ENCODE measurements at places on chromosomes 1 and 21. TPM values are rescaled to one million over a fixed set of nuclear protein-coding genes. Genes with fewer than 3 reads are reported as not detected.
A peak's percentile ranks its signal among the peaks of the same experiment; 100 is the strongest.

Gene LCE2B
- not detected for total RNA-seq

Gene ELAVL4
- 4.0 TPM for total RNA-seq

Gene PDZK1IP1
- total RNA-seq, result not detected

Gene FAM20B
- 45.3 TPM for total RNA-seq

Gene LCE3D
- total RNA-seq, result not detected

Gene GABPA
- total RNA-seq, result 30.4 TPM

DNA sequence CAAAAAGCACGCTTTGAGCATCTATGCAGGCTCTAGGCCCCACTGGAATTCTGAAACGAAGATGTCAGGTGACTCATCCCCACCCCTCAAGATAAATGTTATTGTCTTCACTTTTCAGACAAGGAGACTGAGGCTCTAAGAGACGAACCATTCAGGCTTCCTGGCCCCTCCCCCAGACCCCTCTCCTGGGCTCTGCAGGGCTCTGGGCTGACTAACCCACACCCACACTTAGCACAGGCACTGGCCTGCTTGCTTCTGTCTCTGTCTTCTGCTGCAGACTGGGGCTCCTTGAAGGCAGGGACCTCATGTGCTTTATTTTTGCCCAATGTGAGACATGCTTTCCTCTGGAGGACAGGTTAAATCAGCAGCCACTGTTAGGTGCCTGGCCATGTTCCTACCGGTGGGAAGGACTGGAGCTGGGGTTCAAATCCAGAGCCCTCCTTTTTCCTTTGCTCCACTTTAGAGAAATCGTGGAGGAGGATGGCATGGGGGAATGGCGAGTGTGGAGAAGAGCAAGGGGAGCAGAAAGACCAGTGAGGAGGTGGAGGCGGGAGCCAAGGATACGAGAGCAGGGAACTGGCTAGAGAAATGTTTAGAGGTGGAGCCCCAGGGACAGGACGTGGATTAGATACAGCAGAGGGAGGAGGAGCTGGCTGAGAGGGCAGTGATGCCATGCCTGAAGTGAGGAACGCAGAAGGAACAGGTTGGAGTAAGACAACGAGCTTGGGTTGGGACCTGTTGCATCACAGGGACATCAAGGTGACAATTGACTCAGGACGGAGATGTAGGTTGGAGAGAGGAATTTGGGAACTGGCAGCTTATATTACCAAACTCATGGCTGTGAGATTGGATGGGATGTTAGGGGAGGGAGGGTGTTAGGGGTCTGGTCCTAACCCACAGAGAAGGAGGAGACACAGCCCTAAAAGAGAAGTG lies 1.7 kb downstream of the TMEM125 start:
- no peaks in the 10 kb centered on the region for H3K4me1 ChIP-seq
- H3K4me3 ChIP-seq, result no peak overlapping the region
- no peak overlapping the region for H3K27ac ChIP-seq
- no peaks in the 10 kb centered on the region for H3K36me3 ChIP-seq
- DNase-seq, result peak; percentile 70

GRCh38 chr1:227489572-227489971 lies 73.8 kb upstream of the ZNF678 start:
- no peak overlapping the region for H3K4me3 ChIP-seq
- no peak overlapping the region for H3K27ac ChIP-seq
- no peaks in the 10 kb centered on the region for H3K36me3 ChIP-seq
- H3K27me3 ChIP-seq, result no peaks in the 10 kb centered on the region
- DNase-seq, result no peak
- no peaks in the 10 kb centered on the region for H3K4me1 ChIP-seq

- H3K27ac ChIP-seq, result no peak overlapping the region
- H3K27me3 ChIP-seq, result peaks cover 3% of the 10 kb centered on the region
- H3K4me1 ChIP-seq, result no peaks in the 10 kb centered on the region
- peak overlapping the region; percentile 71 for H3K4me3 ChIP-seq
- no peaks in the 10 kb centered on the region for H3K36me3 ChIP-seq
Observed at GRCh38 chr1:54542962-54543539, 5.0 kb upstream of the ACOT11 start.

DNA sequence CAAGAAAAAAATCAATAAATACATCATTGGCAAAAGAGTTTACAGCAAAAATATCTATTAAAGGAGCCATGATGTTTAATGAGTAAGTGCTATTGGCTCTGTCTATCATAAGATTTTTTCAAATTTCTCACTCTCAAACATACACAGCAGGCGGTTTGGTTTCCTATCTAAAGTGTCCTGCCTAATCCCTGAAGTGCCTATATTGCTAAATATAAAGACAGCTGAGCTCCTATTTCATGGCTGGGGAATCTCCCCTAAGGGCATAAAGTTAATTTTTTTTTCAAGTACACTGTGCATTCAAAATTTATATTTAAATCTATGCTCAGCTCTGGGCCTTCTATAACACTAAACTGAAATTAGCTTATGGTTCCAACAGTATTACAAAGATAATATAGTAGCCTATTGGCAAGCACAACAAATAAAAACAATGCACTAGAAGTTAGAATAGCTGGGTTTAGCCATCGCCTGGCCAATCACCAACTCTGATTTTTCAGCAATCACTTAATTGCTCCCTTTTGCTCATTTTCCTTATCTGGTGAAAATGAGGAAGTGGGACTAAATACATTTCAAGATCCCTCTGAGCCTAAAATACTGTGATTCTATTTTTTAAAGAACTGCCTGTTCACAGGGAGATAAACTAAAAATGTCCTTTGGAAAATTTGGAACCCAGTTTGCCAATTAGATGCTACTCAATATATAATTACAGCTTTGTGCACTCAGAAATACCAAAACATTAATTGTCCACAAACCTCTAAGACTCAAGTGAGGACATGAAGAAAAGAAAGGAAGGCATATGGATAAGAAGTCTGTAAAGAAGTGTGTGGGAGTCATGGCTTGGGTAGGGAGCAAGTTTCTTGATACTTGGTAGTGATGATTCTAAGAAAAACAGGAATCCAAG lies 62.5 kb downstream of the WDR64 start:
- DNase-seq, result no peak
- H3K27me3 ChIP-seq, result peaks cover 80% of the 10 kb centered on the region
- H3K4me3 ChIP-seq, result no peak overlapping the region
- H3K4me1 ChIP-seq, result no peaks in the 10 kb centered on the region

DNA sequence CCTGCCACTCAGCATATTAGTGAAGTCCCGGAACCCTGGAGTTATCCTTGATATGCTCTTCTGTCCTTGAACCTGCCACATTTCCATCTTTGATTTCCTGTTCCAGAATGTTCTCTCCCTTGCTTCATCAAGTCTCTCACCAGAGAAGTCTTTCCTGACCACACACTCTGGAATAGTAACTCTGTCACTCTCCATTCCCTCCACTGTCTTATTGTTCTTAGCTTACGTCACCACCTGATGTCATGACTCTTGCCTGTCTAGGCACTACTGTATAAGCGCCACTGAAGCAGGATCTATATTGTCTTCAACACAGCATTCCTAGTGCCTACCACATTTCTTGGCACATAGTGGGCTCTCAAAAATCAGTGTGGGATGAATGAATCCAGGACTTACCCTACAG lies 65.4 kb upstream of the SMYD2 start:
- H3K27me3 ChIP-seq, result peaks cover 80% of the 10 kb centered on the region
- H3K4me3 ChIP-seq, result no peak overlapping the region
- H3K4me1 ChIP-seq, result no peaks in the 10 kb centered on the region
- DNase-seq, result no peak
- H3K27ac ChIP-seq, result no peak overlapping the region

DNA sequence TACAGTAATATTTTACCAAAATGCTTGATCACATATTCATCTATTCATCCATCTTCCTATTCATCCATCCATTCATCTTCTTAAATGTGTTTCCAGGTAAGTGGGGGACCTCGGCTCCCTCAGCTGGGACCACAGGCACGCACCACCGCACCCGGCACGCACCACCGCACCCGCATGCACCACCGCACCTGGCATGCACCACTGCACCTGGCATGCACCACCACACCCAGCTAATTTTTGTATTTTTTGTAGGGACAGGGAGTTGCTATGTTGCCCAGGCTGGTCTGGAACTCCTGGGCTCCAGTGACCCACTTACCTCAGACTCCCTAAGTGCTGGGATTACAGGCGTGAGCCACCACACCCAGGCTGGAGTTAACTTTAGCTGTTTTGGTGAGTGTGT lies 21.2 kb downstream of the ACTRT2 start:
- H3K4me1 ChIP-seq, result no peaks in the 10 kb centered on the region
- no peak overlapping the region for H3K27ac ChIP-seq
- no peaks in the 10 kb centered on the region for H3K27me3 ChIP-seq
- H3K36me3 ChIP-seq, result no peaks in the 10 kb centered on the region
- H3K4me3 ChIP-seq, result no peak overlapping the region

GRCh38 chr1:226748306-226748705 lies 9.2 kb upstream of the ITPKB start:
- H3K27ac ChIP-seq, result no peak overlapping the region
- no peaks in the 10 kb centered on the region for H3K36me3 ChIP-seq
- no peaks in the 10 kb centered on the region for H3K27me3 ChIP-seq
- H3K4me3 ChIP-seq, result no peak overlapping the region
- no peak for DNase-seq

DNA sequence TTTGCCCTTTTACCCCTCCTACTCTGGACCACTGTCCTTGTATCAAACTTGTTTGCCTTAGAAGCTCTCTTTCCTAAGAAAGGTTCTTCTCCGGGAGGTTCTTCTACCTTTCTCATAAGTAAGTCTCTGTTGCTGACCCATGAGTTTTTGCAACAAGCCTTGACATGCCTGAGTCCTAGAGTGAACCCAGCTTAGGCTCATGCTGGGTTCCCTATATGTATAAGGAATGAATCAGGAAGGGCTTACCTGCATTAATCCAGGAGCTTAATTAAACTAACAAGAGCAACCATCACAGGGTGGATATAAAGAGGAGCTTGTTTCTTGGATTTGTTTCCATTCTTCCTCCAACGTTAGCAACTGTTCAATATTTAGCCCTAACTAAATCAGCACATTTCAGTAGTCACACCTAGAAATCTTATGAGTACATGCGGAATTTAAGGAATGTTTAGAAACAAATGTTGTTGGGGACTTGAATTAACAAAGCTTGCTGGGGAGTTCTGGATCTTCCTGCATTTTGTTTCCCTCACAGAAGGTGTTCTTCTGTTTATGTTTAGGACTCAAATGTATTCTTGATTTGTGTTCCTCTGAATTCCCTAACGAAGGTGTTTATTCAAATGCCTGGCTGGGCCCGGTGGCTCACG lies 64.3 kb upstream of the RAB3GAP2 start:
- DNase-seq, result peak; percentile 49
- no peak overlapping the region for H3K27ac ChIP-seq
- H3K36me3 ChIP-seq, result no peaks in the 10 kb centered on the region
- no peak overlapping the region for H3K4me3 ChIP-seq
- H3K4me1 ChIP-seq, result no peaks in the 10 kb centered on the region

DNA sequence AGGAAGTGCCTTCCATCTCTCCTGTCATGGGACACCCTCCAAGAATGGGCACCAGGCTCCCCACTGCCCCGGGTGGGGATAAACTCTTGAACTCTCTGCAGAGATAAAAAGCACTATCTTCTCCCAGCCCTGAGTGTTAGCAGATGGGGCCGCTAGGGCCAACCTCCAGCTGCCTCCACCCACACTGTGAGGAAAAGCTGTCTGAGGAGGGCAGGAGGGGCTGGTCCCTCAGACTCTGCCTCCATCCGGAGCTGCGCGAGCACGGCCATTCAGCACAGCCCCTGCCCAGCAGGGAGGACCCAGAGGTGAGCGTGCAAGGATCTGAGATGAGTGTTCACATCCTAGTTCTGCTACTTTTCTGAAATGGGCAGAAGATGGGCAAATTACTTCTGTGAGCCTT lies 51.8 kb upstream of the TRABD2B start:
- no peak overlapping the region for H3K4me3 ChIP-seq
- H3K4me1 ChIP-seq, result peaks cover 48% of the 10 kb centered on the region
- H3K27ac ChIP-seq, result no peak overlapping the region
- H3K27me3 ChIP-seq, result no peaks in the 10 kb centered on the region

- no peak for DNase-seq
- H3K27me3 ChIP-seq, result no peaks in the 10 kb centered on the region
- peak overlapping the region; percentile 81 for H3K4me3 ChIP-seq
Observed at GRCh38 chr1:27603309-27603680, 649 bp downstream of the AHDC1 start.

- peak within 1 kb of the TSS; percentile 100 for H3K4me3 ChIP-seq
- H3K36me3 ChIP-seq, result peaks cover 53% of the 10 kb centered on the region
- H3K27me3 ChIP-seq, result no peaks in the 10 kb centered on the region
- H3K4me1 ChIP-seq, result no peaks in the 10 kb centered on the region
- peak; percentile 99 for DNase-seq
- H3K27ac ChIP-seq, result peak within 1 kb of the TSS; percentile 98
Observed at GRCh38 chr1:186375152-186375928, at the start of the genes ODR4 and TPR. TSS of gene ODR4 (plus strand) at chr1:186375838. CDS start at chr1:186379786, 3,948 bp downstream. TSS of gene TPR (minus strand) at chr1:186375253. CDS start at chr1:186375028, 225 bp downstream.

DNA sequence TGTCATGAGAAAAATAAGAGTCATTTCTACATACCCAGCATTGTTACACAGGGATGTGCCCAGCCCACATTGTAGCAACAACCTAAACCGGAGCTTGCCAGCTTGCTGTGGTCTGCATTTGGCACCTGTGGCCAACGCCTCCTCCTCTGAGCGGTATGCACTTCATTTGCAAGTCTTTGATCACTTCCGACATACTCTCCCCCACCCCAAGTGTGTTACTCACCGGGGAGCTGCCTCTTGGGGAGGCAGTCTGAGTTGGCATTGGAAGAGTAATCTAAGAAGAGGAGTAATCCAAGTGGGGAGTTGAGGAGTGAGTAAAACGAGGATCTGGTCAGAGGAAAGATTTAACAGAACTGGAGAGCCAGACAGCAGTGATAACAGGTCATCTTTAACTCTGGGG lies 3.8 kb downstream of the BCL9 start:
- peaks cover 10% of the 10 kb centered on the region for H3K4me1 ChIP-seq
- peak; percentile 78 for DNase-seq
- no peaks in the 10 kb centered on the region for H3K27me3 ChIP-seq

GRCh38 chr1:232352366-232352765 lies 277.6 kb downstream of the SIPA1L2 start:
- H3K27ac ChIP-seq, result no peak overlapping the region
- H3K4me1 ChIP-seq, result peaks cover 9% of the 10 kb centered on the region
- H3K27me3 ChIP-seq, result peaks cover 22% of the 10 kb centered on the region
- no peak overlapping the region for H3K4me3 ChIP-seq
- no peaks in the 10 kb centered on the region for H3K36me3 ChIP-seq

- no peaks in the 10 kb centered on the region for H3K4me1 ChIP-seq
- H3K4me3 ChIP-seq, result no peak within 1 kb of the TSS
- H3K27me3 ChIP-seq, result no peaks in the 10 kb centered on the region
- DNase-seq, result peak; percentile 29
- no peaks in the 10 kb centered on the region for H3K36me3 ChIP-seq
Observed at GRCh38 chr1:153375511-153375910, at the start of gene S100A12. TSS of gene S100A12 (minus strand) at chr1:153375621. CDS start at chr1:153374592, 1,029 bp downstream.

GRCh38 chr1:48422009-48422408 lies 50.0 kb downstream of the SPATA6 start:
- H3K27ac ChIP-seq, result no peak overlapping the region
- no peak overlapping the region for H3K4me3 ChIP-seq
- H3K4me1 ChIP-seq, result no peaks in the 10 kb centered on the region
- H3K27me3 ChIP-seq, result no peaks in the 10 kb centered on the region
- H3K36me3 ChIP-seq, result no peaks in the 10 kb centered on the region
- DNase-seq, result no peak

DNA sequence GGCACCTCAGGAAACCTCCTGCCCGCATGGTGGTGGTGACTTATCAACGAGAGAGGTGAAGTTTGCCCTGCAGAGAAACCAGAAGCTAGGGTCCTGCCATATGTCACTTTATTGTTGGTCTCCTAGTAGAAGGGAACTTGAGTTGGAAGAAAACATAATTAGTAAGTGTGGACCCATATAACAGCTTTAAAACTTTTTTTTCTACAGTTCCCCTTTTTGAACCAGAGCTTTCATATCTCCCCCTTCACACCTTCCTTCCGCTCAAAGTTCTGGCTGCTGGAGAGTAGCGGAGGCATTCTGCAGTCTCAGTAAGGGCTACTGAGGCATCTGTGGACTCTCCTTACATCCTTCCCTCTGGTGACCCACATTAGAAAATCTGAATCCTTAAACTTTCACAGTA lies 48.9 kb downstream of the PHC2 start:
- no peak overlapping the region for H3K4me3 ChIP-seq
- H3K27me3 ChIP-seq, result peaks cover 7% of the 10 kb centered on the region
- H3K27ac ChIP-seq, result peak overlapping the region; percentile 59
- no peaks in the 10 kb centered on the region for H3K4me1 ChIP-seq
- DNase-seq, result no peak
- H3K36me3 ChIP-seq, result no peaks in the 10 kb centered on the region

Data from endodermal cell (in vitro differentiated cells).